Stimulated activated CD8-positive, alpha-beta memory T cell treated with anti-CD3 and anti-CD28 coated beads, Interleukin-4, amount 100 ng/mL, for 4 hours (primary cell): ENCODE measurements at places on chromosomes 1 and 21.

DNA sequence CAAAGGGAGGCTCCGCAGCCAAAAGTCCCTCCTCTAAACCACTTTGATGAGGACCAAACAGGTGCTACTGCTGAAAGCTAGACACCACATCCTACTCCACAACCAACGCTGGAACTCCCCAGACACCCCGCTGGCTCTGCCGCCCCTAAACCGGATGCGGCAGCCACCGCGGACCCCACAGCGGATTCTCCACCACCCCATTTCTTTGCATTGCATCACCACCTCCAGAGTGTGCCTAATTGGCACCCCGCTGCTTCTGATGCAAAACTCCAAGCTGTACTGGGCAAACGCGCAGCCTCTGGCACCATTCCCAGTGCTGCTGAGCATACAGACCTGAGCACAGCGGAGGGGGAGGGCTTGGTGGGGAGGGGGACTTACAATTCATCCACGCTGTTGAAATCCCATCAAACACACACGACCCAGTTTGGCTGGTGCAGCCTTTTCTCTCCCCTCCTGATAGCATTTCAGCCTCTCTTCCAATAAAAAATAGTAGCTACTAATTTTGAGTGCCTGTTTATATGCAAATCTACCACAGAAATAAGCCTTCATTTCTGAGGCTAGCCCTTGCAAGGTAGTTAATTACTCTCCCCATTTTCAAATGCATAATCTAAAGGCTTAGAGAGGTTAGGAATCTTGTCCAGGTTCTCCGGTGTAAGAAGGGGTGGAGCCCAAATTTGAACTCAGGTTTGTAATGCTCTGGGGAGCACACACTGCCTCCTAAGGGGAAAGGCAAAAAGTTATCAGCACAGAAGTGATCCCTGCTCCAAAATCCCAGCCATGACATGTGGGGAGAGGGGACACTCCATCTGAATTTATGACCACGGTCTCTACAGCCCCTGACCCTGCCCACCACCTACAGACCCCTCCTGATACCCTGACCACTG lies 12.2 kb upstream of the RGS16 start:
- DNase-seq = peak; percentile 78

DNA sequence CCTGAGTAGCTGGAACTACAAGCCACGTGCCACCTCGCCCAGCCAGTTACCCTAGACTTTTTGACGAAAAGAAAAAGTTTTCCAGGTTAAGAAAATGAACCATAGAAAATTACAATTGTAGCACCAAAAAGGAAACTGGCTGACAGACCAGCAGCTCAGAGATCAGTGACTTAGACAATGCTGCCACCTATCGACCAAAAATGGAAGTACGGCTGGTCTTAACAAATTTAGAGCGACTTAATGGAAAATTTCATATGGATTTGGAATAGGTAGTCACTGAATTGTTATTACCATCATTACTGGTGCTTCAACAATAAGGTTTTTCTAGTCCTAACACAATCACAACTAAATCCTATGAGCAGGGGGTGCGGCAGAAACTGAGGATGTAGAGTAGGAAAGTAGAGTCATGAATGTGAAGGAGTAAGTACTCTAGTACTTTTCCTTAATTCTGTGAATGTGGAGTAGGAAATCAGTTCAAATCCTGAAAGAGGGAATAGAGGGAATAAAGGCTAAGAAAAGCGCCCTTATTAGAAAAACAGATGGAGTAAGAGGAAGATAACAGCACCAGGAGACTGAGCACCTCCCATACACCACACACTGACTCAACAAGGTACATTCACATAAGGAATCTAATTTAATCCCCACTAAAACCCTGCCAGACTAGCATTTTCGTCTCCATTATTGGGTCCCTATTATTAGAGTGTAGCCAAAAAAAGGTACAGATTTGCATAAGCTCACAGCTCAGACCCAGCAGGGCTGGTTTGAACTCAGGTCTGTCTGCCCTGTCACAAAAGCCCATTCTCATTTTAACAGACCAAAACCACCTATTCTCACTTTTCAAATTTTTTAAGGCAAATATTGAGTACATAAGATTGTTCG lies 37.9 kb upstream of the MGST3 start:
- DNase-seq = peak; percentile 73

GRCh38 chr1:92096317-92096716 lies 16.2 kb downstream of the BTBD8 start:
- no peak for DNase-seq

DNA sequence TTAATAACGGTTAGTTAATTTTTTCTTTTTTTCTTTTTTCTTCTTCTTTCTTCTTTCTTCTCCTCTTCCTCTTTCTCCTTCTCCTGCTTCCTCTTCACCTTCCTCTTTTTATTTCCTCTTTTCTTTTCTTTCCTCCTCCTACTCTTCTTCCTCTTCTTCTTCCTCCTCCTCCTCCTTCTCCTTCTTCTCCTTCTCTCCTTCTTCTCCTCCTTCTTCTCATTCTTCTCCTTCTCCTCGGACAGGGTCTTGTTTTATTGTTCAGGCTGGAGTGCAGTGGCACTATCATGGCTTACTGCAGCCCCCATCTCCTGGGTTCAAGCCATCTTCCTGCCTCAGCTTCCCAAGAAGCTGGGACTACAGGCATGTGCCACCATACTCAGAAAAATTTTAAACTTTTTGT lies 13.4 kb upstream of the ACBD3 start:
- DNase-seq = no peak
